D721Med (cell line): ENCODE measurements at places on chromosomes 13 and 19.

DNA sequence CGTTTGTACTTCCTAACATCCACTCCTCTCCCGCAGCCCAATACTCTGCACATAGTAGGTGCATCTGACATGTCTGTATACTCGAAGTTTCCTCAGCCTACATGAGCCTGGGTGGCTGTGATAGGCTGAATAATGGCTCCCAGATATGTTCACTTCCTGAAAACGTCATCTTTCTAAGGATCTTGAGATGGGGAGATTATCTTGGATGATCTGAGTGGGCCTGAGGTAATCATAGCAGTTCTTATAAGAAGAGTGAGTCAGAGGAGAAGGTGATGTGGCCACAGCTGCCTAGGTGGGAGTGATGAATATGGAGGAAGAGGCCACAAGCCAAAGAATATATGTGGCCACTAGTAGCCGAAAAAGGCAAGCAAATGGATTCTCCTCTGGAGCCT, 84.2 kb downstream of the AKAP11 start:
- DNase-seq: no peak

DNA sequence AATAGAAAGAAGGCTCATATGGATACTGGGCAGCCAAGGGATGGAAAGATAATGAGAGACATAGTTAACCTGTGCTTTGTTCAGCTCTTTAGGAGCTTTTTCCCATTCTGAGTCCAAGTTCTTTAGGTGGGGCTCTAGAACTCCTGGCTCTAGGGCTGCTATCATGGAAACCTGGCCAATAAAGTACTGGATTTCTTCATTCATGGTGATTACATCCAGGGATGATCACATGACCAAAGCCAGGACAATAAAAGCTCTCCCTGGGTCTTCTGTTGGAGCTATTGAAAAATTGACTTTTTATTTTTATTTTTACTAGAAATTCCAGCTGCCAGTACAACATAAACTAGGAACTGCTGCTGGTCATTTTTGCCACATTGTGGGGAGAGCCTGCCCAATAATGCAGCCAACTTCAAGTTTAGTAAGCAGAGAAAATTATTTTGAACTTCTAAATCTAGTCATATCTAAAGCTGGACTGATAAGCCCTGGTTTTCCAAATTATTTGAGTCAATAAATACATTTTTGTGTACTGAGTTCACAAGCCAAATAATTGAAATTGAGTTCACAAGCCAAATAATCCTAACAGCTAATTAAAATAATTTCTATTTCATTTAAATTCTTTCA, 224.9 kb upstream of the STARD13 start:
- DNase-seq: no peak

- DNase-seq: no peak
Measured at GRCh38 chr19:1873524-1874473, 10.4 kb upstream of the KLF16 start.

- DNase-seq: no peak
Measured at GRCh38 chr13:21076253-21076652, 14.9 kb upstream of the LATS2 start.

DNA sequence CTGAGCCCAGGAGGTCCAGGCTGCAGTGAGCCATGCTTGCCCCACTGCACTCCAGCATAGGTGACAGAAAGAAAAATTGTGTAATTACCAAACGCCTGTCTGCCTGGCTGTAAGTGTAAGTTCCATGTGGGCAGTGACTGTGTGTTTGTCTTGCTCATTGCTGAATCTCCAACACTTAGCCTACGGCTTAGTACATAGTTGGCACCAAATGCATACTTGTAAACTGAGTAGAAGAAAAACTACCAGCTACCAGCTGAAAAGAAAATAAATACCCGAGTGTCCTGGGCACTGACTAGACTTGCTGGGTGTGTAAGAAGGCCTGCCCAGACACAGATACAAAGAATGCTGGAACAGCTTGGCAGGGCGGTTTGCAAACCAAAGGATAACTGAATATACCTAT, 2.7 kb upstream of the CEBPG start:
- DNase-seq: no peak

GRCh38 chr19:45782820-45783785, 813 bp upstream of the DMPK start:
- DNase-seq: no peak

DNA sequence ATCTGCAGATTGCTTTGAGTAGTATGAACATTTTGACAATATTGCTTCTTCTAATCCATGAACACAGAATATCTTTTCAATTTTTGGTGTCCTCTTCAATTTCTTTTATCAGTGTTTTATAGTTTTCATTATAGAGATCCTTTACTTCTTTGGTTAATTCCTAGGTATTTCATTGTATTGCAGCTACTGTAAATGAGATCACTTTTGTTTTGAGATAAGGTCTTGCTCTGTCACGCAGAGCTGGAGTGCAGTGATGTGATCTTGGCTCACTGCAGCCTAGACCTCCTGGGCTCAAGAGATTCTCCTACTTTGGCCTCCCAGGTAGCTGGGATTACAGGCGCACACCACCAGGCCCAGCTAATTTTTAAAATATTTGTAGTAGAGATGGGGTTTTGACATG, 9.8 kb downstream of the CYP2A7 start:
- DNase-seq: no peak

DNA sequence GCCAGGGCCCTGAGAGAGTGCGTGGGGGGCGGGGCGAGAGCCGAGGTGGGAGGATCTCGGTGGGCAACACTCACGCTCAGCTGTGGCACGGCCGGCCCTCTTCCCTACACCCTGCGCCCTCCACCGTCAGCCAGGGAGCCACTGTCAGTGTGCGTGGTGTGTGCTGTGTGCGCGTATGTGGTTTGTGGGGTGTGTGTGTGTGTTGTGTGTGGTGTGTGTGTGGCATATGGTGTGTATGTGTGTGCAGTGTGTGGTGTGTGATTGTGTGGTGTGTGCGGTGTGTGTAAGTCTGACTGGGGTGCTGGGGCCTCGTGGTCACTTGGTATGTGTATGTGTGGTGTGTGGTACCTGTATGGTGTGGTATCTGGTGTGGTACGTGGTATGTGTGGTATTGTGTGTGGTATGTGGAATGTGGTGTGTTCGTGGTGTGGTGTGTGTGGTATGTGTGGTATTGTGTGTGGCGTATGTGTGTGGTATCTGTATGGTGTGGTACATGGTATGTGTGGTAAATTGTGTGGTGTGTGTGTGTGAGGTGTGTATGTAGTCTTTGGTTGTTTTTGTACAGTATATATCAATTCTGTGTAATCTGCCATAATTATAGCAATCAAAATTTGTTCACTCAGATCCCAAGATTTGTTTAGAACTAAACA, 5.1 kb downstream of the GRK1 start:
- no peak for DNase-seq

GRCh38 chr13:98398581-98398980, 178.3 kb downstream of the STK24 start:
- no peak for DNase-seq

DNA sequence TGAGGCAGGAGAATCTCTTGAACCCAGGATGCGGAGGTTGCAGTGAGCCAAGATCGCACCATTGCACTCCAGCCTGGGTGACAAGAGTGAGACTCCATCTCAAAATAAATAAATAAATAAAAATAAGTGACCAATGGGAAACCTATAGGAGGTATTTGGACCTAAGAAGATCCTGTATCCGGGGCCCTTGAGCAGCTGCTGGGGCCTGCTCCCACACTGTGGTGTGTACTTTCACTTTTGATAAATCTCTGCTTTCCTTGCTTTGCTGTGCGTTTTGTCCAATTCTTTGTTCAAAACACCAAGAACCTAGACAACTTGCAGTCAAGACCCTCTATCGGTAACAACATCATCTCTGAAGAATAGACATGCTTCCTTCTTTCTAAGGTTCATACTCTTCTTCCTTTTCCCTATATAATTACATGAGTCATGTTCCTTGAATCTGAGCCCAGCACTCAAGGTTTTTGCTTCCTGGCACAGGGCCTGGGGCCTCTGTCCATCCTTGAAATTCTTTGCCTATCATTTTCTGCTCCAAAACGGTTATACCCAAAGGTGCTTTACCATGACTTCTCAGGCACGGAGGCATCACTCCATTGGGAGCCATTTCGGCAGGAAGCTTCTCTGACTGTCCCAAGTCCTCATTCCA, 14.2 kb upstream of the PNMA8C start:
- DNase-seq: no peak

DNA sequence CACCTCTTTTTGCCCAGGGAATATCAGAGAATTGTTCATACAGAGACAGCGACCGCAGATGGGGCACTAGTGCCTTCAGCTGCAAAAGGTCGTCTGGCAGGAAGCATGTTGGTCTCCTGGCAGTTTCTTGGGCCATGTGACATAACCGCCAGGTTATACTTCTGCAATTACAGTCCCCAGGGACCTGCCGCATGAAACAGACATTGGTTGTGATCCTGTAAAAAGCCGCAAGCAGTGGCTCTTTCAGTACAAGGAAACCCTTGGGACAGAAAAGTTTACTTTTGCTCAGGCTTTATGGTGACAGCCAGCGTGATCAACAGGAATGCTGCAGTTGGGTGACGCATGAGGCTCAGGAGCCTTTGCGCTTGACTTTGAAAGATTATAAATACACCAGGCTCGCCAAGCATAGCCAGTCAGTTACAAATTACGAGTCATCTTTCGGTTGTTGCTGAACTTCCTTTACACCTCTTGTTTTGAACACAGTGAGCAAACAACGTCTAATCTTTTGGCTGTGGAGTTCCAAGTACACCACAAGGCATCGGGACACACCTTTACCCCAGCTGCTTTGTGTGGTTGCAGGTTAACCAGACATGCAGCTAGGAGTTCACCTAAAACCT, 50.5 kb upstream of the UBE2L5 start:
- no peak for DNase-seq

GRCh38 chr13:22961835-22962537, 218.8 kb upstream of the SGCG start:
- DNase-seq: no peak

GRCh38 chr19:35879068-35879467, 10.7 kb downstream of the APLP1 start:
- DNase-seq: peak; percentile 1

DNA sequence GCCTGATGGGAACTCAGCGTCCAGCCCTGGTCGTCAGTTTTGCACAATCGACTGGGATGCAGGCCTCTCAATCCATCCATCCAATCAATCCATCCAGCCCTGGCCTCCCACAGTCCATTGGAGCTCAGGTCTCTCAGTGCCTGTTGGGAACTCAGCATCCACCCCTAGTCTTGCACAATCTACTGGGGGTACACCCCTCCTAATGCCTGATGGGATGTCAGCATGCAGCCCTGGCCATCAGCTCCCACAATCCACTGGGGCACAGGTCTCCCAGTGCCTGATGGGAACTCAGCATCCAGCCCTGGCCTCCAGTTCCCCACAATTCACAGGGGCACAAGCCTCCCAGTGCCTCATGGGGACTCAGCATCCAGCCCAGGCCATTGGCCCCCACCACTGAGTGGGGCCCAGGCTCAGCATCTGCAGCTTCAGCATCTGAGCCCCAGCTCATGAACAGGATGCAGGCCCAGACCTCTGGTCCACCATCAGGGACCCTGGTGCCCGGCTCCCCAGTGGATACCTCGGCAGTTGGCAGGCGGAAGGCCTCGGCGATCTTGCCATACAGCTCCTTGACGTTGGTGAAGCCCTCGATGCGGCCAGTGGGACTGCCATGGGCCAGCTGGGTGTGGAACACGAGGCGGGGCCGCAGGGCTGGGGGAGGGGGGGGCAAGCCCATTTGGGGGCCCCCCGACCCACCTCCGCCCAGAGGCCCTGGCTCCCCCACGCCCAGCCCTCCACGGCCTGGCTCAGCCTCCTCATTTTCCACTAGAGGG, 7.2 kb upstream of the PTGER1 start:
- no peak for DNase-seq

DNA sequence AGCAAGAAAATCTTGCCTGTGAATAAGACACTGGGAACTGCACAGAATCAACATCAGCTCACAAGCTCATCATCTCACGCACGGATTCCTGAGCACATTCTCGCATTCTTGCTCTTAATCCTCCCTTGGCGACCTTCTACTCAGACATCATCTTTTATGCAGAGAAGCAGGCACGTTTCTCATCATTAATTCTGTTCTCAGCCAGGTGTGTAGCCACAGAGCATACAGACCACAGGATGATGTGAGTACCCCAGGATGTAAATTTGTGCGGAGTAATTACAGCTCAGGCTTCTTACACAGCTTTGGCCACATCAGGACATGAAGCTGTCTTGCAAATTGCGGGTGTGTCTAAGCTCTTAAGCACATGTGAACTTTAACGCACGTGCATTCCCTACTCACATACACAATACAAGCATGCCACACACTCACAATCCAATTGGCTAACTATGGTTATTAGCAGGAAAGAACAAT, 36.5 kb upstream of the SACS start:
- DNase-seq: no peak

DNA sequence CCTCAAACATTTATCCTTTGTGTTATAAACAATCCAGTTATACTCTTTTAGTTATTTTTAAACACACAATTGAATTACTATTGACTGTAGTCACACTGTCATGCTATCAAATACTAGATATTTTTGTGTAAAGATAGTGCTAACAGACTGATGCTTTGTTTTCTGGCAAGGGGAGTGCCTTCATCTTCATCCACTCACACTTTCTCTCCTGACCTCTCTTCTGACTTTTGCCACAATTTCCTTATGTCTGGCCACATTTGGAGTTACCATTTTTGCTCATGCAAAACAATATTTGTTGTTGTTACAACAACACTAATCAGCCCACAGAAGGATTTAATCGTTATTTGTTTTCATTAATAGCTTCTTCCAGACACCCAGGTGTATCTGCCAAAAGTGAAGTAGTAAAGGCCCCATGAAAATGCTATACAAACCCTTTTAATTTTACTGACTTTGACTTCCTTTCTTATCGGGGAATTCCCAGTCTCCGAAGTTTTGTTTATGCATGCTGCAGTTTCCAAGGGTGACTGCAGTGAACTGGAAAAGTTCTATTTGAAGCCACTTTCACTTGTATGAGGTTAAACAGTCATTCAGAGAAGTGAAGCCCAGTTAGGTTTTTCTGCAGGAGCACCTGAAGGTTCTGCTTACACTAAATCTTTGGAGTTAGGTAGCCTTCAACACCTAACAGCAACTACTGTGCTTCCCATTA, 66.1 kb upstream of the FRY start:
- DNase-seq: no peak

GRCh38 chr13:114070098-114070799, 62.2 kb downstream of the RASA3 start:
- no peak for DNase-seq

DNA sequence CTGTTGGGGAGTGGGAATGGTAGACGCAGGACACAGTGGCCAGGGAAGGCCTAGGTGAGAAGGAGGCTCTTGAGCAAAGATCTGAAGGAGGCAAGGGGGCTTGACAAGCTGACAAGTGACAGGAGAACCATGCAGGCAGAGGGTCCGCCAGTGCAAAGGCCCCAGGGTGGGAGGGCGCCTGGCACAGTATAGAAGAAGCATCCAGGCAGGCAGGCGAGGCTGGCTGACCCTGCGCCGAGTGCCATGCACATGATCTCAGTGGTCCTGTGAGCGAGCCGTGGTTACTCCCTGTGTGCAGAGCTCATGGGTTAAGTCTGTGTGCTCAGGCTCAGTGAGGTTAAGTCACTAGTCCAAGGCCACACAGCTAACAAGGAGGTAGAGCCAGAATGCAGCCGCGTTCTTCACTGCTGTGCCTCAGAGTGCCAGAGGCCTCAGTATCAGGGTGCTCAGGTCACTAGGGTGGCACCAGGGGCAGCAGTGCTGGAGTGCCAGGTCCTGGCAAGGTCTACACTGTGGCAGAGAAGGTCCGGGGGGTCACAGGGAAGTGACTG, 15.2 kb downstream of the CNFN start:
- DNase-seq: no peak

GRCh38 chr13:99044764-99045163, 66.9 kb upstream of the DOCK9 start:
- no peak for DNase-seq

- no peak for DNase-seq
Measured at GRCh38 chr13:112177450-112178288, 110.7 kb downstream of the SOX1 start.
